ENCODE measurements at places on chromosomes 16 and 17. TPM values are rescaled to one million over a fixed set of nuclear protein-coding genes. Genes with fewer than 3 reads are reported as not detected.

- DNase-seq: no peak
- no peaks in the 10 kb centered on the region for H3K36me3 ChIP-seq
- no peaks in the 10 kb centered on the region for H3K4me1 ChIP-seq
- H3K27ac ChIP-seq: no peak overlapping the region
These were observed 502.9 kb downstream of the NPIPA7 start for GRCh38 chr16:16881814-16882213.

DNA sequence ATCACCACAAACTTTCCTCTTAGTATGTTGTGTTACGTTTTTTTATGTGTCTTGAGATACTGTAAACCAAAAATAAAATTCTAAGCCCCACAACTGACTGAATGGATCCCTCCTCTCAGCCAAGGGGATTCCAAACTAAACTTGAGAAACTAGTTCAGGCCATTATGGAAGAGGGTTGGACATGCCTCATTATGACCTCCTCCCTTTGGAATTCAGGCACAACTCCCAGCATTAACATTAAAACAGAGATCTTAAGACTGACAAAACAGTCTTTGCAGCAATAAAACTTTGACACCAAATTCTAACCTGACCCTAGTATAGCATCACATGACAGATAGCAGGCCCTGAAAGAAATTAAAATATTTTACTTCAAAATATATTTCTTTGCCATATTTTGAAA lies 51.1 kb upstream of the SLC47A1 start:
- peaks cover 44% of the 10 kb centered on the region for H3K4me1 ChIP-seq
- no peak overlapping the region for H3K4me3 ChIP-seq
- H3K27me3 ChIP-seq: no peaks in the 10 kb centered on the region
- H3K36me3 ChIP-seq: no peaks in the 10 kb centered on the region

DNA sequence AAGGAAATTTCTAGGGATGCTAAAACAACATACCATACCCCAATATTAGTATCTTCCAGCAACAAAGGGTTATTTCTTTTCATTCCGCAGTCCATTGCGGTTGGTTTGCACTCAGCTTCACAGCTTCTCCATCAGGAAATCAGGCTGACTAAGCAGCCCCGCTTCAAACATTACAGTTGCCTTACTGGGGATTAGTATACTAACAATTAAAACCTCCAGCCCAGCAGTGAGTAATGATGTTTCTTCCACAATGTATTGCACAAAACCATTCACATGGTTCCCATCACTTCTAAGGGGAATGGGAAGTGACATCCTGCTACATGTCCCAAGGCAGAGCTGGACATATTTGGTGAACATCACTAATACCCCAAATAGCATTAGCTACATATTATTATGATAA lies 1384.9 kb downstream of the CDH8 start:
- H3K4me3 ChIP-seq: no peak overlapping the region
- no peak for DNase-seq
- no peaks in the 10 kb centered on the region for H3K4me1 ChIP-seq
- no peaks in the 10 kb centered on the region for H3K27me3 ChIP-seq

DNA sequence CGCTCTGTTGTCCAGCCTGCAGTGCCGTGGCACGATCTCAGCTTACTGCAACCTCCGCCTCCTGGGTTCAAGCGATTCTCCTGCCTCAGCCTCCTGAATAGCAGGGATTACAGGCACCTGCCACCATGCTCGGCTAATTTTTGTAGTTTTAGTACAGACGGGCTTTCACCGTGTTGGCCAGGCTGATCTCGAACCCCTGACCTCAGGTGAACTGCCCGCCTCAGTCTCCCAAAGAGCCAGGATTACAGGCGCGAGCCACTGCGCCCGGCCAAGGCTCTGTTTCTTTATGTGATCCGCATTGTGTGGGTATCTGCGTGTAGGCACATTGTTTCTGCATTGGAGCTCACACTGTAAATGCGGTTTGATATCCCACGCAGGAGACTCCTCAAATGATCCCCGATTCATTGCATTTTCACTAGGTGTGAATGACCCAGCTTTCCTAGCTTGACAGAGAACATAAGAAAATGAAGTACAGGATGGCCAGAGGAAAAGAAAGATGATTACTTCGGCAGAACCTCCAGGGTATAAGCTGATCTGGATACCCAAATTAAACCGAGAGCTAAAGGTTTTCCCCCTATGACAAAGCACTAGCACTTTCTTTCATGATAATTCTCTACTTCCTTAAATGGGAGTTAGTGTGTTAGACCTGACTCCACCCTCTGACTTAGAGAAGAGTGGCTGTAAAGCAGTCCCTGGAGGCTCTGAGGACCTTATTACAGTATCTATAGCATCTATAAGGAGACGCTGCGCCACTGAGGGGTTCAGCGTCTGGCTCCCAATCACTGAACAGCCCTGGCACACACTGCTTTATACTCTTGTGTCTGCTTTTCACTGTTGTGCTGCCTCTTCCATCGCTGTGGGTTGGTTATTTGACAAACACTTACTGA lies 17.3 kb downstream of the COTL1 start:
- H3K4me1 ChIP-seq: peaks cover 63% of the 10 kb centered on the region
- no peaks in the 10 kb centered on the region for H3K36me3 ChIP-seq

DNA sequence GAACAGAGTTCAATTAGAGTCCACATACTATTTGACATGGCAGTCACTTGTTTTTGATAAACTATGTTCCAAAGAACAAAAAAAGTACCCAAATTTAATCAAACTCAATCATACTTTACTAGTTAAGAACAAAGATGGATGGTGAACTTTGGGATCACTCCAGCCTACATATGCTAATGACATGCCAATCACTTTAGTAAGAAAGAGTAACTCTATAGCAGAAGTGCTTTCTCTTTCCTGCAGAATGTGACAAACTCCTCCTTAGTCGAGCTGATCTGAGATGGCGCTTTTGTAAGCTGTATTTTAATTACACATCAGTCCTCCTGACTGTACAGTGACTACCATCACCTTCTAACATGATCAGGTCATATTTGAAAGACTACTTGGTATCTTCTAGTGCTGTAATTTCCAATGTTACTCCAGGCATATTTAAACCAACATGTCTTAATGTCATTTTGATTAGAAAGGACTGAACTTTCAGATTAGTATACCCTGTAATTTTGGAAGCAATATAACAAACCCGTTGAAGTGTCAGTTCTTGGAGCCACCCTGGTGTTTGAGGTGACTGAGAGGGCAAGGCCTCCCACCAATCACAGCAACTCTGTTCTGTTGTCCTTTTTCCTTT lies 4.1 kb downstream of the NETO2 start:
- H3K4me1 ChIP-seq: peaks cover 30% of the 10 kb centered on the region
- H3K4me3 ChIP-seq: no peak overlapping the region
- H3K27ac ChIP-seq: no peak overlapping the region
- H3K27me3 ChIP-seq: peaks cover 18% of the 10 kb centered on the region
- no peak for DNase-seq

DNA sequence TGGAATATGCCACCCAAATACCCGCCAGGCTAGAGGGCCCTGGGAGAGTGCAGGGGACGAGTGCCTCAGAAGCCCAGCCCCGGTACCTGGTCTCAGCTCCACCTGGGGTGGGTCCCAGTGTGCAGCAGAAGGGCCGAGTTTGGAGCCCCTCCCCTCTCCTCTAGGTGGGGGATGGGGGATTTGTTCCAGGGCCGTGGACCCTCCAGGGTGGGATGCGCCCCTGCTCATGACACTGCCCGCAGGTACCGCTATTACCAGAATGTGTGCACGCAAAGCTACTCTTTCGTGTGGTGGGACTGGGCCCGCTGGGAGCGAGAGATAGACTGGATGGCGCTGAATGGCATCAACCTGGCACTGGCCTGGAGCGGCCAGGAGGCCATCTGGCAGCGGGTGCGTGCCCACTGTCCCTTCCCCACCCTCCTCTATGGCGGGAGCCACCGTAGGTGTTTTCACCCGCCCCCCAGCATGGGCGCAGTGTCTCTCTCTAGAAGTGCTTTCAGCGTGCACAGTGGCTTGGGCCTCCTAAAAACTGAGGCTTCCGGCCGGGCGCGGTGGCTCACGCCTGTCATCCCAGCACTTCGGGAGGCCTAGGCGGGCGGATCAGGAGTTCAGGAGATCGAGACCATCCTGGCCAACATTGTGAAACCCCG lies 1.2 kb downstream of the NAGLU start:
- peak overlapping the region; percentile 84 for H3K4me3 ChIP-seq
- H3K36me3 ChIP-seq: peaks cover 36% of the 10 kb centered on the region
- peaks cover 25% of the 10 kb centered on the region for H3K4me1 ChIP-seq
- DNase-seq: no peak
- peak overlapping the region; percentile 95 for H3K27ac ChIP-seq

GRCh38 chr16:67384778-67385510 lies 8.4 kb downstream of the TPPP3 start:
- H3K27me3 ChIP-seq: no peaks in the 10 kb centered on the region
- no peak overlapping the region for H3K4me3 ChIP-seq
- H3K27ac ChIP-seq: no peak overlapping the region
- no peaks in the 10 kb centered on the region for H3K4me1 ChIP-seq
- no peaks in the 10 kb centered on the region for H3K36me3 ChIP-seq

DNA sequence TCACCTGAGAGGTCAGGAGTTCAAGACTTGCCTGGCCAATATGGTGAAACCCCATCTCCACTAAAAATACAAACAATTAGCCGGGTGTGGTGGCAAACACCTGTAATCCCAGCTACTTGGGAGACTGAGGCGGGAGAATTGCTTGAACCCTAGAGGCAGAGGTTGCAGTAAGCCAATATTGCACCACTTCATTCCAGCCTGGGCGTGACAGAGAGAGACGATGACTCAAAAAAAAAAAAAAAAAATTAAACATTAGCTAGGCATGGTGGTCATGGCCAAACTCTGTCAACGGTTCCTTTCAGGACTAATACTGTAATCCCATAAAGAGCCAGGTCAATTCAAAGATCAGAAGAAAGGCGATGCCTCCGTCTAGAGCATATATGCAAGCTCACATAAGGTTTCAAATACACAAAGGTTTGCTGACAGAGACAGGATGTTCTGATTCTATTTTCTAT lies 2.4 kb downstream of the RNF157 start:
- no peak overlapping the region for H3K27ac ChIP-seq
- no peak overlapping the region for H3K4me3 ChIP-seq
- peaks cover 21% of the 10 kb centered on the region for H3K4me1 ChIP-seq
- H3K27me3 ChIP-seq: peaks cover 8% of the 10 kb centered on the region
- no peak for DNase-seq
- no peaks in the 10 kb centered on the region for H3K36me3 ChIP-seq

- no peaks in the 10 kb centered on the region for H3K36me3 ChIP-seq
- no peak for DNase-seq
- no peaks in the 10 kb centered on the region for H3K27me3 ChIP-seq
- H3K4me1 ChIP-seq: no peaks in the 10 kb centered on the region
- H3K27ac ChIP-seq: no peak overlapping the region
These were observed 111.7 kb upstream of the HS3ST4 start for GRCh38 chr16:25580041-25580440.

DNA sequence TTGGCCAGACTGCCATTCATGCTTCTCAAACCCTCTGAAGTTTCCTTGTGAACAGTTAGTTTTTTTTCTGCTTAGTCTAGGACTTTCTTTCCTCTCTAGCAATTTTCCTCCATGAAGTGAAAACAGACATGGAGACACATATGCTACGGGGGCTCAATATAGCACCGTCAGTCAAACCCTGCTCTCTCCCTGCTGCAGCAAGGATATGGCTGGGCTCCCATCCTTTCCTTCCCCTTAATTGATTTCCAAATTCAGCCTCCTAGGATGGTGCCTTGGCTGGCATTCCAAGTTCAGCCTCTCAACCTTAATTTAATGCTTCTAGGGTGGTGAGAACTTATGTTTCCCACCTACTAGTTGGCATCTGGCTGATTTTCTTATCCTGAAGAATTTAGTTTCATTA lies 436.7 kb downstream of the NPIPA7 start:
- peaks cover 10% of the 10 kb centered on the region for H3K27me3 ChIP-seq
- H3K4me1 ChIP-seq: no peaks in the 10 kb centered on the region
- H3K27ac ChIP-seq: no peak overlapping the region
- no peak overlapping the region for H3K4me3 ChIP-seq
- DNase-seq: no peak

GRCh38 chr16:15403392-15403995 lies 7.9 kb downstream of the MPV17L start:
- no peaks in the 10 kb centered on the region for H3K27me3 ChIP-seq
- peak overlapping the region; percentile 54 for H3K27ac ChIP-seq
- H3K36me3 ChIP-seq: no peaks in the 10 kb centered on the region
- peaks cover 15% of the 10 kb centered on the region for H3K4me1 ChIP-seq
- H3K4me3 ChIP-seq: no peak overlapping the region
- no peak for DNase-seq

- DNase-seq: no peak
- H3K4me1 ChIP-seq: peaks cover 2% of the 10 kb centered on the region
- H3K27me3 ChIP-seq: no peaks in the 10 kb centered on the region
- H3K4me3 ChIP-seq: no peak overlapping the region
These were observed 12.9 kb upstream of the OSGIN1 start for GRCh38 chr16:83940119-83940518.

DNA sequence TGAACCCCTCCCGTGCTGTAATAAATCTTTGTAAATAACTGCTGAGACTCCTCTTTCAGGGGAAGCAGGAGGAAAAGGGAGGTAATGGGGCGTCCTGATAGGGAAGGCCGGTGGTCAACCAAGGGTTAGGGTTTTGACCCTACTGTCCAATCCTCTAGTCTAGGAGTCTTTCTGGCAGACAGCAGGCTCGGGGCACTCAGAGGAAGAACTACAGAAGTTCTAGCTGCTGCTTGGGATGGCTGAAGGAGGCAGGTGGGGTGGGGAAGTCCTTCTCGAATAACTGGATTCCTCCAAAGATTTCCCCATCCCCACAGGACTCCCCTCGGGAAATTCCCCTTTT lies 387 bp upstream of the STARD3 start:
- H3K4me1 ChIP-seq: peaks cover 68% of the 10 kb centered on the region
- no peaks in the 10 kb centered on the region for H3K36me3 ChIP-seq
- DNase-seq: no peak
- H3K27ac ChIP-seq: peak overlapping the region; percentile 90
- H3K27me3 ChIP-seq: peaks cover 8% of the 10 kb centered on the region
- peak overlapping the region; percentile 78 for H3K4me3 ChIP-seq

DNA sequence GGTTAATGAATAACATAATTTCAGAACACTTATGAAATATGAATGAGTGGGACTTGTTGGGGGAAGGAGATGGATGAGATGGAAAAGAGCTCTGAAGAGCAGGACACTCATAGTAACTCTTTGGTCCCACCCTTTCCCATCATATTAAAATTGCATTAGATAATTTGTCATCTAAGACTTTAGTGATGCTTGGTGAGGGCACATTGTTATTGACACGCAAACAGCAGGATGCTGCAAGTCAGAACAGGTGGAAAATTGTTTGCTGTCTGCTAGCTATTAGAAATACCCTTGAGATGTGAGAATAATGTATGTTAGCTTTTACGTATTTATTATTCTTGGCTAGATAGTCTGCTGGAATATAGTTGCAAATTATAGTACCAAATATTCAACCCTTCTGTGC lies 75.7 kb downstream of the TANC2 start:
- H3K4me1 ChIP-seq: no peaks in the 10 kb centered on the region
- H3K36me3 ChIP-seq: no peaks in the 10 kb centered on the region
- no peak for DNase-seq
- H3K4me3 ChIP-seq: no peak overlapping the region
- no peak overlapping the region for H3K27ac ChIP-seq
- H3K27me3 ChIP-seq: no peaks in the 10 kb centered on the region

SCNN1G gene
- total RNA-seq: 8.5 TPM

DLX3 gene
- total RNA-seq: 31.8 TPM

KRTAP4-5 gene
- 19.2 TPM for total RNA-seq

CCDC144A gene
- total RNA-seq: 2.2 TPM

TEX19 gene
- not detected for total RNA-seq

HOXB6 gene
- 0.39 TPM for total RNA-seq

FBXO39 gene
- 1.5 TPM for total RNA-seq

NEUROD2 gene
- not detected for total RNA-seq

BOLA2 gene
- 14.8 TPM for total RNA-seq
